ENCODE measurements at places on chromosomes 3 and 15.

- peak; percentile 62 for DNase-seq
Measured at GRCh38 chr15:62066663-62067447, at the start of gene C2CD4A. Gene C2CD4A, plus strand, starts transcription at chr15:62066977. Its CDS starts 637 bp downstream, at chr15:62067614.

GRCh38 chr3:184769382-184770170, 42.4 kb upstream of the VPS8 start:
- DNase-seq, result no peak

GRCh38 chr3:188092648-188093047, 61.3 kb upstream of the LPP start:
- peak; percentile 22 for DNase-seq

DNA sequence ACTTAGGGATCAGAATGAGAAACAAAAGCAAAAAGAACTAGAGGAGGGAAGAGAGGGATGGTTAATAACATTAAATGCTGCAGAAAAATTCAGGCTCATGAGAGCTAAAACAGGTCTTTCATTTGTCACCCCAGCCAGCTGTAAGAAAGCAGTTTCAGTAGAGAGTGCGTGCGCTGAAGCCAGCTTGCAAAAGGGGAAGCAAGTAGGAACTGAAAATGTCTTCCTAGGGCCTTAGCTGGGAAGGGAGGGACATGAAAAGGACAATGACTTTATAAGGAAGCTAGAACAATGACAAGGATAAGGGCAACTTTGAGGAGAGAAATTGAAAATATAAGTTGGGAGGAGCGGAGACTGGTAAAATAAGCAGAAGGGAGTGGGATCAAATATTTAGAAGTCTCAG, 3.1 kb downstream of the CIAO2A start:
- no peak for DNase-seq

DNA sequence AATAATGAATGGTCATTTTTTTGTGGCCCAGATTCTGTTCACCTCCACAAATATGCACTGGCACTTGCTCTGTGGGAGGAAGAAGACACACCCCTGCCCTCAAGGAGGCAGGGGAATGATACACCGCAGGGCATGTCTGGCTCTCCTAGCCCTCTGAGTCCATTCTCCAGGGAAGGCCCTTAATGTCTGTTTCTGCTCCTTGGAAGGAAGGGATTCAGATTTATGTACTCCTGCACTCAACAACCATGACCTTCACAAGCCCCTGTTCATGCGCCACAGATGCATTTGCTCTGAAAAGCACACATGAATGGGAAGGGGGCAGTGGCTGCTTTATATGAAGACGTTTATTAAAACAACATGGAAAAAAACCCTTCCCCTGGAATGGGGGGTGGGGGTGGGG, 333.8 kb downstream of the EPHB1 start:
- no peak for DNase-seq

- no peak for DNase-seq
Measured at GRCh38 chr15:45133561-45133920, 3.7 kb downstream of the DUOX1 start.

GRCh38 chr15:86857701-86858100, 778.0 kb downstream of the AGBL1 start:
- no peak for DNase-seq

GRCh38 chr15:34855413-34855812, 60.1 kb upstream of the ACTC1 start:
- no peak for DNase-seq

- peak; percentile 64 for DNase-seq
Measured at GRCh38 chr15:52790169-52790708, at the start of gene ONECUT1. Gene ONECUT1, minus strand, starts transcription at chr15:52790336. Its CDS starts 452 bp downstream, at chr15:52789884.

DNA sequence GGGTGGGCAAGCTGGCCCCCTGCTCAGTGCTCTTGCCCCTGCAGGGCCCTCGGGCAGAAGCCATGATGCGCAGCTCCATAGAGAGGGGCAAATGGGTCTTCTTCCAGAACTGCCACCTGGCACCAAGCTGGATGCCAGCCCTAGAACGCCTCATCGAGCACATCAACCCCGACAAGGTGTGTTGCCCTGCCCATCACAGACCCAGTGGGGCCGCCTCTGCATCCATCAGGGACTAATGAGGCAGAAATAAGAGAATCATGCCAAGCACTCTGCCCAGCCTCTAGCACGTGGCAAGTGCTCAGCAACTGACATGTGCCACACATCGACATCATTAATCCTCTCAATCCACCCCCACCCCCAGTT, 49.4 kb downstream of the SEMA3G start:
- DNase-seq, result no peak

DNA sequence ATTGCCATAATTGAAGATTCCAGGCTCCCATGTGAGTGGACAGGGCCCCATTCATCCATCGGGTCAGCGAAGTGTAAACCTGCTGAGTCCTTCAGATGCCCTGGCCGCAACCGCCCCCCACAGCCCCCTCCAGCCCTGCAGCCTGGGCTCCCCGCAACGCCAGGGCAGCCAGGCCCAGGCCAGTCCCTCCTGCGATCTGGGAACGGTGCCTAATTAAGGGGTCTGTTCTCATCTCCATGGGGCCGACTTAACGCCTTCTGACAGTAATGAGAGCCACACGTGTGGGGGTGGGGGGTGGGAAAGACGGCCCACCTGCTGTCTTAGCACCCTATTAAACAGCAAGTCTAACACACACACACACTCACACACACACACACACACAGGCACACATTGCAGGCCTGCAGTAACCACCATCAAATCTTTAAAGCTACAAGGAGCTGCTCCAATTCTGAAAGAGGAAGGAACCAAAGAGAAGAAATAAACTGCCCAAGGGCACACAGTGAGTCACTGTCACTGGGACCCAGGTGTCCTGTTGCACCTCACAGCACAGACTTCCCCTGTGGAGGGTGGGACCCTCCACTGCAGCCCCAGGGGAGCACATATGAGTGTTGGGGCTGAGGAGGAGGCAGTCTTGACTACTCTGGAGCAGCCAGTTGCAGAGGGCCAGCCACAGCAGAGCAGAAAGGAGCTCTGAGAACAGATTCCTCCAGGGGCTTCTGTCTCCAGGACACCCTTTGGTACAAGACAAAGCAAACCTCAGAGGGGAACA, 31.8 kb upstream of the HES1 start:
- no peak for DNase-seq

GRCh38 chr3:169835533-169835932, 22.8 kb upstream of the LRRC34 start:
- DNase-seq, result no peak

GRCh38 chr3:61719278-61719977, 158.1 kb downstream of the PTPRG start:
- no peak for DNase-seq

- DNase-seq, result no peak
Measured at GRCh38 chr3:111194048-111194447, 122.4 kb downstream of the NECTIN3 start.

GRCh38 chr15:69298697-69299441, at the start of gene PAQR5:
Gene PAQR5, plus strand, starts transcription at chr15:69298912. Its CDS starts 61,169 bp downstream, at chr15:69360081.
- DNase-seq, result peak; percentile 49

DNA sequence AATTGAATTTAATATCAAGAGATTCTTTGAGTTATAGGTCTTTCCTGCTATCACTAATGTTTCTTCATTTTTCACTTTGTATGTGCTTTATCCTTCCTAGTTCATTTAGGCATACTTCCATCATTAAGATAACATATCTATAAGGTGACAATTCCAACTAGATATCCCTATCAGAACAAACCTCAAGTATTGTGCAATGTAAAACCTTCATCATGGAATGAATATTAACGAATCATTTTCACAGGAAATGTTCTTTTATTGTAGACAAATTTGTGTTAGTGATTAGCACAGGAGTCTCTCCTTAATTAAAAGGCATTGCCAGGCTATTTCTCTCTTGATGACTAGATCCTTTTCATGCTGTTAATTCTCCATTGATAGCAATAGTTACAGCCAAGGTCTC, 236.5 kb upstream of the MME start:
- DNase-seq, result no peak

DNA sequence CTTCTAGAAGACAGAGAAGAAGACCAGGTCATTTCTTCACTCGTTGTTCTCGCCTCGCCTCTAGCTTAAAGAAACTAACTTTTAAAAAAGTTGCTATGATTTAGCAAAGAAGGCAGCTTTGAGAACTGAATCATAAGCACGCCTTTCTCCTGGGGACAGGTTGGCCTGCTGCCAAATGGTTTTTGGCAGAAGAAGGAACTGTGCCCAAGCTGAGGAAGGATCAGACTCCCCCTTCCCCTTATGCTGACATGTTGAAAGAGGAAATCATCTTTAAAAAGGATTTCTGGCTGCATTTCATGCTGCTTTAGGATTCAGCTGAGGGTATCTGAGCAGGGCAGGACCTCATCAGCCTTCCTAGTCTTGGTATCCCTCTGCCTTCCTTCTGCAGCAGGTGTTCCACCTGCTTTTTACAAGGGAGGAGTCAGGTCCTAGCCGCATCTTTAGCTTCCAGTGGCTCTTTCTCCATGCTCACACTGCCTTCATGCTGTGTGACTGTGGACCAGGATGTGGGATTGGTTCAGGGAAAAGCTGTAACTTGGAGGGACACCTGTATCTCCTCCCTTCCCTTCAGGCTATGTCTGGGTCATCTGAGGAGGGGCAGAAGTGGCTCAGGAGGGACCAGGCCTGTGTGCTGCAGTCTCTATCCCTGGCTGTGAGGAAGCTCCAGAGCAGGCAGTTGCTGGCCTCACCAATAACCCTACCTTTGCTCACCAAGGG, 34.1 kb upstream of the HACD2 start:
- DNase-seq, result no peak

GRCh38 chr15:100234158-100235029, 107.4 kb downstream of the ADAMTS17 start:
- DNase-seq, result no peak

GRCh38 chr3:111210866-111211564, 139.4 kb downstream of the NECTIN3 start:
- no peak for DNase-seq

DNA sequence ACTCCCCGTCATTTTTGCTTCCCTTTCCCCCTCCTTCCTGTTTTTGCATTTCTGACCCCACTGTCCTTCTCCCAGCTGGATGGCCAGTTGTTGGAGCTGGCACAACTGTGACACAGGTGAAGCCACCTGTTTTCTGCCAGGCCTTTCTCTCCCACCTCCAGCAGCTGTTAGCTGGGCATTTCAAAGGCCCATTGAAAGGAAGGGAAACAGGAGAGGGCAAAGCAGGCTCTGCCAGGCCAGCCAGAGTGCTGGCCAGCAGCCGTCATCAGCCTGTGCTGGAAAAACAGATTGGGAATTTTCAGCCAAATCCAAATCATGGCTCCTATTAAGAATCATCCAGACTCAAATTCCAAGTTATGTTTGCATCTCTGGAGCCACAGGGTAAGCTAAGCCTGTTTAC, 155.2 kb upstream of the C2CD4B start:
- no peak for DNase-seq

DNA sequence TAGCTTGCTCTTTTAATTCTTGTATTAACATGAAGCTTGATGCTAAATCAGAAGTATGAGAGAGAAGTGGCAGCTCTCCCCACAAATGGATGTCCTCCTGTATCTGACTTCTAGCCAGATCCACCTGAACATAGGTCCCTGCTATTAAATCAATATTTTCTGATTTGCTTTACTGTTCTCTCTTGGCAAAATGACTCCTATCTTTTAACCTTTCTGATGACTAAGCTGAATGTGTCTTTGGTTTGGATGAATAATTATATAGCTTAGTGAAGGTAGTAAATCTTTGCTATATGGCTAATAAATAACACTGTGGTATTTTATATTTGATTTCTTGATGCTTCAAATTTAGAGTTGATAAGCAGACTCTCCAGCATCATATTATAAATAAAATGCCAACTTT, 28.3 kb upstream of the ARL14 start:
- DNase-seq, result no peak

GRCh38 chr3:64460141-64460730, 227.6 kb downstream of the ADAMTS9 start:
- no peak for DNase-seq

- peak; percentile 64 for DNase-seq
Measured at GRCh38 chr3:184289426-184289938, 9.6 kb upstream of the PSMD2 start.

DNA sequence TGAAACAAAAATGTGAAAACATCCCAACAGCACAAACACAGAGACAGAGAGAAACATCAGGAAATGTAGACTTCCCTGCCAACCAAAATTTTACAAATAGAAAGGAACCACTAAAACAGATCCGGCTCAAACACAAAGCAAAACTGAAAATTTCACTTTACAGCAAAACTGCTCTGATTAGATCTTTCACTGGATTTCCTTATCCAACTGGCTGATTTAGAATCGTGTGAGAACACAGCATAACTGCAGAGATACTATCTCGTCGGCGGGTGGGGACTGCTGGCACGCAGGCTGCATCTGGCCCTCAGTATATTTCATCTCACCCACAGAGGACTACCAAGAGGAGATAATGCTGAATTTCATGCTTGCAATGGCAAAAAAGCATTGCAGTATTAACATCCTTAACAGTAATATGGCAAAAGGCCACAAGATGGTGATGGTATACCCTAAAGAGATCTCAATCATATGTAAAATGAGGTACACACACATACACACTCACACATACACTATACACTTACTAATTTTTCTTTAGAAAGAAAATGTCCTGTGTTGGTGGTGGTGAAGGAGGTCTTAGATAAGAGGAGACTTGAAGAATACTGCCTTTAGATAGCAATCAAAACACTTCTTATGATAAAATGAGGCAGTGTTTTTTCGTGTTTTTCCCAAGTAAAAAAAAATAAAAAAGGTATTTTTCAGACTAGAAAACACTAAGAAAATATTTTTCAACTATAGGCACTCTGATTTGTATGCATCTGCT, 10.6 kb upstream of the LEO1 start:
- DNase-seq, result peak; percentile 47

DNA sequence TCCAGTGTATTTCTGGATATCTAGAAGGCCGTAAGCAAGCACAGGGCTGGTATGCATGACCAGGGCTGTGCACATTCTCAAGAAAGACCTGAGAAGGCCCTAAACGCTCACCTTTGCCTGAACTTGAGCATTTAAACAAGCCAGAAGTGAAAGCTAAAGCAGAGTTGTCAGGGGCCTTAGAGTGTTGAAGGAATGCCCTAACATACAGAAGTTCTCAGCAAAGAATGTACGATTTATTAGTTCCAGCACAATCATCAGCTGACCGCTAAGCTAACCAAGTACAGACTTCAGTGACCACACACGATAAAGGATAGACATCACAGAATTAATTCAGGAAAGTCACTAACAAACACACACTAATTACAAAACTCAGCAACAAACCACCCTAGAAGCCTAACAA, 8.7 kb downstream of the HLTF start:
- no peak for DNase-seq

GRCh38 chr15:100544338-100544841, 15.6 kb upstream of the CERS3 start:
- DNase-seq, result no peak

GRCh38 chr3:49466085-49466484, 4.0 kb upstream of the DAG1 start:
- no peak for DNase-seq

GRCh38 chr3:53842436-53843194, 3.6 kb downstream of the CHDH start:
- DNase-seq, result no peak

GRCh38 chr3:195151866-195152541, 119.0 kb downstream of the XXYLT1 start:
- no peak for DNase-seq

DNA sequence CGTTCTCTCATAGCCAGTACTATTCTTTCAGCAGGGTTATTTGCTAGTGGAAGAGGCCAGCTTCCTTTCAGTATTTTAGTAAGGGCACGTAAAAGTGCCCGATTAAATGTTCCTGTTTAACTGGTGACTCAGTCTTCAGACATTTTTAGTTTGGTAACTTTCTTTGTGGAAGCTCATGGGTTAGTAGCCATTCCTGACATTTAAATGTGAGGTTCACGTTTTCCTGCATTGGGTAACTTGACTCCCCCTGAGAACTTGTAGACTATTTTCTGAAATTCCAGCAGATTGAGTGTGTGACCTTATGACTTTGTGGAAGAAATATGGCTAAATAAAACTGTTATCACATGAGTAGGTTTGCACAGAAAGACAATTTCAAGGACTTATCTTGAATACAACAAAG, 16.9 kb downstream of the ABHD2 start:
- no peak for DNase-seq
